CD4-positive, alpha-beta T cell treated with Interferon gamma for 1 hour (primary cell): ENCODE measurements at places on chromosomes 12 and 14.

- DNase-seq, result no peak
Measured at GRCh38 chr14:34229140-34229539, 232.9 kb downstream of the SPTSSA start.

- DNase-seq, result peak; percentile 24
Measured at GRCh38 chr12:113271853-113272561, 50.7 kb downstream of the TPCN1 start.

DNA sequence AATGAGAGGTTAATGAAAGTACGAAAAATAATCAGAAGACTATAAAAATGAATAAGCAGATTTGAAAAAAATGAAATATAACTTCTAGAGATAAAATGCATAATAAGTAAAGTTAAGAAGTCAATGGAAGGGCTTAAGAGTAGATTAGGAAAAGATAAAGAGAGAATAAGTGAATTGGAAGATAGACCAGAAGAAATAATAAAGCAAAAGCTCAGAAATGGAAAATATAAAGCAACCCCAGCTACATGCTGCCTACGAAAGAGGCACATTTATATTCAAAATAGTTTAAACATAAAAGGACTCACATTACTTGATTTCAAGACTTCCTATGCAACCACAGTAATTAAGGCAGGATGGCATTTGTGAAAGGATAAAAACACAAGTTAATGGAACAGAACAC, 19.9 kb downstream of the ZNF605 start:
- DNase-seq, result no peak

DNA sequence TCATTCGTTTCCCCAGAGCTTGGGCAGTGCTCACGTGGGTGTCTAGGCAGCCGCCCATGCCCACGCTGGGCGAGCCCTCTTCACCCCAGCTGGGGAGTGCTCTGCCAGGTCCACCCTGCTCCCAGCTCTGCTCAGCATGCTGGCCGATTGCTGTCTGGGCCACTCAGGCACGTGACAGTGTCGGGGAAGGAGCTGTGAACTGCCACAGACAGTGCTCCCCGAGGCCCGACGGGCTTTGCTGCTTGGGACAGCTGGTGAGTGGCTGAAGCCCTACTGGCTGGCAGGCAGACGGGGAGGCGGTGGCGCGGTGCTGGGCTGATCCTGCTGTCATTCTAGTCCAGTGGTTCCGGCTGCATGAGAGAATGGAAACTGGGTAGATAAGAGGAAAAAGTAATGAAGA, 15.8 kb downstream of the NOC4L start:
- no peak for DNase-seq

DNA sequence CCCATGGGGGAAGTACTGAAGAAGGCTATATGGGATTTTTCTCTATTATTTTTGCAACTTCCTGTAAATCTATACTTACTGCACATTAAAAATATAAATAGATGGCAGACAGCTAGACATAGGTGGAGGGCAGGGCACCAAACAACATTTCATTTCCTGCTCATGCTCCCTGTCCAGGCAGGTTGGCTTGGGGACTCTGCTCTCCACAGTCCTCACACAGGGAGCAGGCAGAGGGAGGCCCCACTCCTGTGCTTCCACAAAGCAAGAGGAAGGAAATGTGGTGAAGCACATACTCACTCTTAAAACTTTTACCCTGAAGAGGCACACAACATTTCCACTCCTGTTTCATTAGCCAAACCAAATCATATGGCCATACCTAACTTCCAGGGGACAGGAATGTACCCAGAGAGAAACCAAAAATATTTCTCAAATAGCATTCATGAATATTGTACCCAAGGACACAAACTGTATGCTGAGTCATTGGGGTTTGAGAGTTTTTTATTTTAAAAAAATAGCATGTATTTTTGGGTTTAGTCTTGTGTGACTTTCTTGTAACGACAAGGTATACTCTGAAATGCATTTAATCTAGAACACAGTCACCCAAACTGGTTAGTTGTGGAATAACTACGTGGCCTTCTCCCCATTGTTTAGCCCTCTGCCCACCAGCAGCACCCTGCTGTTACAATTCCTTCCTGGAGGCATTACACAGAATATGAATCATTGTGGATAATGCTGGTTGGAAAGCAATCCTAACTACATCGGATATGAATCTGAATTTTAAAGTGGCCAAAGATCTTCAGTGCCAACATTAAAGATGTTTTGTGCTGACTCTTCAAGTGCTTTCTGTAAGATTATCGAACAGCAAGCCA, 40.9 kb downstream of the RTN1 start:
- DNase-seq, result no peak

- DNase-seq, result no peak
Measured at GRCh38 chr12:121025442-121026226, 9.3 kb upstream of the C12orf43 start.

- peak; percentile 82 for DNase-seq
Measured at GRCh38 chr12:57238854-57239554, 9.5 kb downstream of the SHMT2 start.

DNA sequence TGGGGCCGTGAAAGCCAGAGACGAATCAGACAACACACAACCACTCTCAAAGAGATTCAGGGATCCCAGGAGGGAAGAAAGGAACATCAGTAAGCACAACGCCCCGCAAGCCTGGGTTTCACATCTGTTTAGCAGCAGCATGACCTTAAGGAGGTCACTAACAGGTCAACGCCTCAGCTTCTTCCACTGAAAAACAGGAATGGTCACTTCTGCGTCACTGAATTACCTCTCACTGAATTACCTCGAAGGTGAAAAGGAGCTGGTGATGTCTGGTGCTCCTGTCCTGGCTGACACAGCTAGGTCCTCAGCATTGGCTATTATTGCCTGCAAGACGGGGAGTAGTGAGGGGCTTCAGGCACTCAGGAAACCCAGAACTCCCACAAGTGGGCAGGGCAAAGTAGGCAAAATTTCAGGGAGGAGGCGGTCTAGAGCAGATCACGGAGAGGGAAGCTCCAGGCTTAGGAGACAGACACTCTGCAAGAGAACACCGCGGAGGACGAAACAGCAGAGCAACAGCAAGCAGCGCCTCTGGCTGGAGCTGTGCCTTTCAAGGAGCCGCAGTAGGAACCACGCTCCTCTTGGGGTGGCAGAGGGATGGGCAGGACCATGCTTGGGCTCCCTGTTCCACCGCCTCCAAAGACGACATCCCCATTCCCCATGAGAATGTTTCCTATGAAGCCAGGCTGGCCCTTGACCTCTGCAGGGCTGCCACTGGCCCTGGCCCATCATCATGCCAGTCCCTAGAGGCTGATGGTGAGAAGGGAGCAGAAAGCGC, 108.4 kb downstream of the SINHCAF start:
- DNase-seq, result no peak

- no peak for DNase-seq
Measured at GRCh38 chr14:54291491-54292191, 105.2 kb upstream of the CDKN3 start.

- DNase-seq, result no peak
Measured at GRCh38 chr12:48279601-48280000, 71.1 kb downstream of the ZNF641 start.

DNA sequence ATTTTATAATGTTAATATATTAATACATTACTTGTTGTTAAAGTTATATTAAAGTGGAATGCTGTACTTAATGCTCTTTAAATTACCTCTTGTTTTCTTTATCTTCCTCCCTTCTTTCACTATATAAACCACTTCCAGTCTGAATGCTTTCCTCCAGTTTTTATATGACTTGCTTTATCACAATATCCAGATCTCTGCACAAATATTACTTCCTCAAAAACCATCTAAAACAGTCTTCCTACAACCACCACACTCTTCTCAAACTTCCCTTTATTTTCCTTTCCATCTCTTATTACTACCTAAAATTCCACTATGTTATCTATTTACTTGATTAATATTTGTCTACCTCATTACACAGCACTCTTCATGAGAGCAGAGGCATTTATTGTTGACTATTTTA, 956.6 kb downstream of the LRFN5 start:
- DNase-seq, result no peak

GRCh38 chr12:121575952-121576625, 4.7 kb downstream of the KDM2B start:
- DNase-seq, result no peak

DNA sequence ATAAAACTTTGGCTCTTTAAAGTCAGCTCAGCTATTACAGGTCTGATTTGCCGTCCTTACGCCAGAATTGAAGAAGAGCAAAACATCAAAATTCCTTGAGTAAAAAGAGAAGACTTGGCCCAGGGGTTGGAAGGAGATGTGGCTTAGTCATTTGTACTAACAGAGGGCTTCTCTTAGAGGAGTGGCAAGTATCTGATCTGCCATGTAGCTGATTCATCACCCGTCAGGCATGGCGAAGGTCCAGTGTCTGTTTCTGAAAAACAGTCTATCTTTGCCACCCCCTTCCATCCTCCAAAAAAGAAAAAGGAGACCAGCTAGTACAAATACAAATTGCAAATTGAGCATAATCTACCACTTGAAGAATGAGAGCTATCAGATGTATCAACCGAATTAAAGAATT, 91.9 kb downstream of the RAD52 start:
- DNase-seq, result no peak

DNA sequence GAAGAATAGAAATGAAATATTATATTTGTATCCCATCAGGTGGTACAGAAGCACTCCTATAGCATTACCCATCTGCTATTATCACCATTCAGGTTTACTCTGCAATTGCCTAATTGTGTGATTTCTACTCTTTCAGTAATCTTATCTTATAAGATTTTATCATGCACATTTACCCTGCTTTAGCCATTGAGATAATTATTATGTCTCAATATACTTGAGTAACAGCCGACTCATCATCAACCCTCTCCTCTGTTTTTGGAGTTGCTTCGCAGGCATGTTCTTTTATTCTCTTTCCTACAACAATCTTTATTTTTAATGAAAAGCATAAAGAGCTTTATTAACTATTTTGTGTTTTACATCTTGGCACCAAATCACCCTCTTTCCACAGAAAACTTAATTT, 419.9 kb downstream of the LRIG3 start:
- DNase-seq, result no peak

DNA sequence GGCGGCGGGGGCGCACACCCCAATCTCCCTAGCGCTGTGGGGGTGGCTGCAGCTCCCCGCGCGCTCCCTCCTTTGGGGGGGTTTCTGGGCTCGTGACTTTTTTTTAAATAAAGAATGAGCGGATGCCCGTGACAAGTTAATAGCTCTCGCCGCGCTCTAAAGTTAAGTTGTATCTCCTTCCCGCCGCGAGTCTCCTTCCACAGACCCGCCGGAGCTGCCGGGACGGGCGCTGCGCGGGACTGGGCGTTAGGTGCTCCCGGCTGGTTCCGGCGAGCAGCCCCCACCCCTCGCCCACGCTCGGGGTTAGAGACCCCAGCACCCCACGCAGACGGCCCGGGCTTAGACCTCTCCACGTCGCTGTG, 82.6 kb upstream of the HMGA2 start:
- DNase-seq, result no peak

GRCh38 chr12:27474344-27474743, 27.8 kb downstream of the SMCO2 start:
- no peak for DNase-seq

- DNase-seq, result no peak
Measured at GRCh38 chr14:94042433-94043091, 16.4 kb downstream of the OTUB2 start.

DNA sequence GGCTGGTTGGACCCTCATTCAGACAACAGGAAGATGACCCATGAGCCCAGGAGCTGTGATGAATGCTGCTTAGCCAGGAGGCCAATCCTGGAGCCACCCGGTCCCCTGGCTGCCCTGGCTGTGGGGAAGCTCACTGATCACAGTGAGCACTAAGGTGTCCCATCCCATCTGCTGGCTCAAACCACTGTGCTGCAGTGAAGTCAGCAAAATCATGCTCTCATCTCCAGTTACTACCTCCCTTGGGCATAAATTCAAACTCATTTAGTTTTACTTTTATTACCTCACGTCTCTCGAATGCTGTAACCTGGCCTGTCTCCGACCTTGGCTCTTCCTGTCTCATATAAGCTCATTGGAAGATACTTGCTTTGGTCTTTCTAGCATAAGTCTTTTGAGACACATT, 112.4 kb downstream of the APAF1 start:
- DNase-seq, result no peak

GRCh38 chr12:101493556-101493955, 18.4 kb downstream of the SPIC start:
- no peak for DNase-seq

- peak; percentile 67 for DNase-seq
Measured at GRCh38 chr14:75222208-75222701, 45.8 kb upstream of the TMED10 start.

DNA sequence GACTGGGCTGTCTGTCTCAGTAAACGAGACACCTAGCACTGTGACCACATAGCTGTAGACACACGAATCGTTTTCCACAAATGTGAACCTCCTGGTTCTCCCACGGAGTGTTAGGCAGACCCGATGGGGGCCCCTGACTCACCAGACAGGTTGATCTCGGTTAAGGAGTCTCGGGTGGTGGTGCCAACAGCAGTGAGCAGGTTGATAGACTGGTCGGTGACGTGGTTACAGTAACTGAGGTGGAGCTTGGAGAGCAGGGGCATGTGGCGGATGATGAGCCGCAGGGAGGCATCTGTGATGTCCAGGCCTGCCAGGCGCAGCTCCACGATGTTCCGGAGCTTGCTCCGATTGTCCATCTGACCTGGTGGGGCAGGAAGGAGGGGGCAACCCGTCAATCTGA, 39.8 kb downstream of the RNF34 start:
- DNase-seq, result no peak

GRCh38 chr12:89314060-89314761, 38.1 kb downstream of the DUSP6 start:
- DNase-seq, result no peak

DNA sequence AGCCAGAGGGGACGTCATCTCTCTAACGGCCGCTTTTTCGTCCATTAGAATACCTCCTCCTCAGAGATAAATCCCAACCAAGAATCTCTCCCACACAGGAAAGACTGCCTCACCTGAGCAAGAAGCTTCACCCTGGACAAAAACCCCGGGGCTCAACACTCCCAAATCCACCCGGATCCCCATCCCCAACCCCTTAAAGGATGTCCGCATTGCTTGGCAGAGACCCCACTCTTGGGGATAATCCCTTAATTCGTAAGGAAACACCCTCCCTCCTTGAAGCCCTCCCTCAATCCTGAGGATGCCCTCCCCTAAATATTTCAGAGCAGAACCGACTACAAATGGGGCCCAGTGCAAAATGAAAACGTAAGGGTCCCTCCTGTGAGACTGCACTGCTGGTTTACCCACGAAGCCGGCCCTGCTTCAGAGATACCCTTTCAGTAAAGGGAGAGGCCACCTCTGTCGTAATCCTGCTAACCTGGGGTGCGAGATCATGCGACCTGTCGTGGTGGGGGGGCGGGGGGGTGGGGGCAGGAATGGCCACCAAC, 655 bp upstream of the DYNLL1 start:
- no peak for DNase-seq

DNA sequence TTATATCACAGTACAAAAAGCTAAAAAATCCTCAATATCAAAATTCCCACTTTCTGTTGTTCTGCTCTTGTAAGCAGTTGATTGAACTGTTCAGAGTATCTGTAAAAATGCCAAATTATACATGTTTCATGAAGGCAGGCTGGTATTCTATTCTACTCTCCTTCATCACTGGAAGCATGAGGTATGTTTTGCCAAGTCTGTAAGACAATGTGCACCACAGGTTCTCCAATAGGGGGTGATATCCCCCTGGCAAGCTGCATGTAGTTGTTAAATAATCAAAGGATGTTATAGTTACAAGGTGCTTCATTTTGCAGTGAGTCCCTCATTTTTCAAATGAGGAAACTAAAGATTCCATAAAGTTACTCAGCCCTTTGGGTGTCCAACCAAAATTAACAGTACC, 15.1 kb upstream of the NEK9 start:
- peak; percentile 42 for DNase-seq

GRCh38 chr12:54489857-54490256, 7.7 kb upstream of the NCKAP1L start:
- no peak for DNase-seq

GRCh38 chr12:94026596-94026995, 121.8 kb upstream of the PLXNC1 start:
- DNase-seq, result no peak

- DNase-seq, result no peak
Measured at GRCh38 chr12:122064780-122065588, 13.6 kb upstream of the MLXIP start.
